ENCODE measurements at places on chromosomes 7 and 10.

GRCh38 chr7:38463277-38464225 lies 167.6 kb downstream of the AMPH start:
- peak; percentile 91 for DNase-seq

GRCh38 chr10:130708465-130709070 lies 572.4 kb downstream of the GLRX3 start:
- no peak for DNase-seq

DNA sequence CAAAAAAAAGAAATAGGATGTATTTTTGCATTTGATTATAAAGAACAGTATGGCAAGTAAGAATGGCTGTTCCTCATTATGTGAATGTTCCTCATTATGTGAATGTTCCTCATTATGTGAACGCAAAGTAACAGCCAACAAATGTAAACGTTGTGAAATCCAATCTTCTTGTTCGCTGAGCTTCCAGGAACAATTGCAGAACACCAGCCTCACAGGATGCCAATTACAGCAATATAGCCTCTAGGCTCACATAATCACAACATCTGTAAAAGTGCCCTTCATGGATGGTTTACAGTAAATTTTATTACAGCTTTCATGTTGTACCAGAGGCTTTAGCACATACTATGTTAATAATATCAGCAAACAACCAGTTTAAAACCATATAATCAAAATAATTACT lies 71.6 kb downstream of the THSD7A start:
- DNase-seq: no peak

GRCh38 chr10:67433276-67433675 lies 262.7 kb downstream of the CTNNA3 start:
- DNase-seq: no peak

DNA sequence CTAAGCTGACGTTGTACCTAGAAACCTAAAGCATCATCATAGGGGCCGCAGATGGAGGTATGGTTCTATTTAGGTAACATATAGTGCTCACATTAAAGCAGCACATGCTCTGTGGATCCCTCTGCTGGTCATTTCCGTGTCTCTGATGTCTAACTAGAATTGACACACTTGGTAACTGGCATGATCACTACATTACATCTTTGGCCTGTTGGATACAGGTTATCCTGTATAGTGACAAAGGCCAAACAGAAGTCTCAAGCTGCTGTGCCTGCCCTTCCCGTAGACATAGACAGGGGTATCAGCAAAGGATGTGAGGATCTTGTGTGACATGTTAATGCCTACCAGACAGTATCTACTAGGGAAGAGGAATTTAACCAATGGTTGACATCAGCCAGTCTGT lies 51.2 kb downstream of the KIF5B start:
- peak; percentile 32 for DNase-seq

DNA sequence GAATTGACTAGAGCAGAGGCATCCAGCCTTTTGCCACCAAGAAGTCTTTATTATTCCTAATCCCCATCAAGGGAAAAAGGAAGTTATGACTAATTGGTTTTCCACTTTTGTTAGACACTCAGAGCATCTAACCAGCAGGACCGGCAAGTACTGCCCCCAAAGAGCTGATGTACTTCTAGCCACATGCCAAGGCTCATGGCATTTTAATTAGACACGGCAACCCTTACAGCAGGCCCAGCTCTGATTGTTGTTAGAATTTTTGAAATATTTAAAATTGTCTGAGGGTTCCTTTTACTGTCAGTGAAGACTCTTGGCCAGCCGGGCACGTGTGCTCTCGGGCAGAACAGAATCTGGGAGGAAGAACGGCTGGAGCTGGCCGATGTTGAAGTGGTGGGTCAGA lies 114.8 kb downstream of the SPAG6 start:
- no peak for DNase-seq

- peak; percentile 14 for DNase-seq
Measured at GRCh38 chr10:115093776-115094408, 727 bp downstream of the ATRNL1 start.

GRCh38 chr10:13629116-13629515 lies 42.4 kb downstream of the PRPF18 start:
- no peak for DNase-seq

DNA sequence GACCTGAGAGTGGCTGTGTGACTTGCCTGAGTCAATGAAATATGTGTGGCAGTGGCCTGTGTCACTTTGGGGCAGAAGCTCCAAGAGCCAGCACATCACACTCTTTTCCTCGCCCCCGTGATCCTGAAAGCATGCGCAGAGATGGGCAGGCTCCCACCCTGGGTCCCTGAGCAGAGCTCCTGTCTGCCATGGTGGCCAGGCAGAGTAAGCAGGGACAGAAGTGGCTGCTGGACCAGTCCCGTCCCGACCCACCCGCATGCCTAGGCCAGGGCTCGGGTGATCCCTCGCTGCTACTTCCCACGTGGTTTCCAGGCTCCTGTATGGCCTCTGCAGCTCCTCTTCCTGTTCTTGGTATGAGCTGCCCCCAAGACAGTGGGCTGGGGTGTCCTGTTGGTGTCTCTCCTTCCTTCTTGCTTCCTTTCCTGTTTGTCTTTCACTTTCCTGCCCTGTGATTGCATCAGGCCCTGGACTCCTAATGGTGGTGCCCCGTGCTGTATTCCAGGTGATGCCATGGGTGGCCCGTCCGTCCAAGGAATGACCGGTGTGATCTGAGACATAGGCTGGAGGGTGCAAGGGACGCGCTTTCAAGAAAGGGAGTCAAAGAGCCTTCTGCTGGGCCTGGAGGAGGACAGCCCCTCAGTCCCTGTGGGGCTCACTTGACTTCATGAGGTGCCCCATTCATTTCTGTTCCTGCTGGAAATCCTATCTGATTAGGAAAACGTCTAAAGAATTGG lies 71.4 kb upstream of the SHH start:
- no peak for DNase-seq

DNA sequence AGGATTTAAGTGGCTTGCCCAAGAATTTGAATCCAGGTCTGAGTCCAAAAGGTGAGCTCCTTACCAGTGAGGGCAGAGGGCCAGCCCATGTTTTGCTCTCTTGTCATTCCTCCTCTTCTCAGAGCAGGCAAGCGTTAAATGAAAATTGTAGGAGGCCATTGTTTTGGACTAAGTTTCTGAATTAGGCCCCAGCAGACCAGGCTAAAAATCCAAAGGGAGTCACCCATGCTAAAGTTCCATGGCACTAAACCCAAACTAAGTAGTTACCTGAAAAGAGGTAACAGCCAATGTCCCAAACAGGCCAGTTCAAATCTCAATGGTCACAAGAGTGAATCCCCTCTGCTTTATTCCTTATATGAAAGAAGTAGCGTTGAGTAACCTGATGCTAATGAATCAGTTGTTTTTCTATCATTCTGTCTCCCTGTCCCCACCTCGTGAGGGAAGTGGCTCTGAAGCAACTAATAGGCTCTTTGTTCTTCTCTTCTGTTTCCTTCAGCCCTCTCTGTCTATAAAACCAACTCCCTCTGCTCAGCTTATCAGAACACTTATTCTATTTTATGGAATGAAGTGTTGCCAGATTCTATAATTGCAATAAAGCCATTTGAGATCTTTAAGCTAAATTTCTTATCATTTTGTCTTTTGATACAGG lies 17.5 kb upstream of the CDH23 start:
- no peak for DNase-seq

DNA sequence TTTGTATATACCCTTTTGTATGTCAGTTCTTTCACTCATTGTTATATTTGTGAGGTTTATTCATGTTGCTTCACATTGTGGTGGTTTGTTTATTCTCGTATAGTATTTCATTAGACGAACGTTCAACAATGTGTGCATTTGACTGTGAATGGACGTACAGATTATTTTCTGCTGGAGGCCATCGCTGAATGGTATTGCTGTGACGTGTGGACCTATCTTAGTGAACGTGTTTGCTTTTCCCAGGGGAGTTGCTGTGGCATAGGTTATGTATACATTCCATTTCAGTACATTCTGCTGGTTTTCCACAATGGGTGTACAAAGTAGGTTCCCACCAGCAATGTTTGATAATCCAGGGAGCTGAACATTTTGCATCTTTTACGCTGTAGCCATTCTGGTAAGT lies 31.1 kb upstream of the PLEKHS1 start:
- DNase-seq: no peak

DNA sequence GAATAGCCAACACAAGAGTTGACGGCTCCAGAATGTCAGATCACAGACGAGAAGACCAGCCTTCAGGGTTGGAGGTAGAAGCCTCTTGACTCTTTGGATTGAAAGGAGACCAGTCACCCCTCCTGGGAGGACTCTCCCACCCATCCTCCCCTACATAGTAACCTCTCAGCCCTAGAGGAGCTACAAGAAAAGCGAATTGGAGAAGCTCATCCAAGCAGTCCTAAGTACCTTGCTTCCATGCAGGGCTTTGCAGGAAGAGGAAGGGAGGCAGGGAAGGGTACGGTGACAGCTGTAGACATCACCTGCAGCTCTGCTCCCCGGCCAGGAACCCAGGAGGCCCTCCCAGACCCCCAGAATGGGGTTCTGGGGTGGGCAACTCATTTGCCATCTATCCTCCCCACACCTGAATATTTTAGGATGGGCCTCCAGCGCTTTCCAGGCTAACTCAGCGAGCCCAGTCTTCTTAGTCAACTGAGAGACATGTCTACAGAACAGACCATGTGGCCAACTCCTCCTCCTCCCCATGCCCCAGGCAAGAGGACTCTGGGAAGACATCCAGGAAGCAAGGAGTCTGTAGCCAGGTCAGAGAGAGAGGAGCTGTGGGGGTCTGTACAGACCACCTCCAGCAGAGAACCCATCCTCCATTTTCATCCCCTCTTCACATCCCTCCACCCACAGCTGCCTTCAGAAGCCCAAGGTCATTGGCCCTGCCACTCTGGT lies 55.6 kb upstream of the LBX1 start:
- DNase-seq: no peak

DNA sequence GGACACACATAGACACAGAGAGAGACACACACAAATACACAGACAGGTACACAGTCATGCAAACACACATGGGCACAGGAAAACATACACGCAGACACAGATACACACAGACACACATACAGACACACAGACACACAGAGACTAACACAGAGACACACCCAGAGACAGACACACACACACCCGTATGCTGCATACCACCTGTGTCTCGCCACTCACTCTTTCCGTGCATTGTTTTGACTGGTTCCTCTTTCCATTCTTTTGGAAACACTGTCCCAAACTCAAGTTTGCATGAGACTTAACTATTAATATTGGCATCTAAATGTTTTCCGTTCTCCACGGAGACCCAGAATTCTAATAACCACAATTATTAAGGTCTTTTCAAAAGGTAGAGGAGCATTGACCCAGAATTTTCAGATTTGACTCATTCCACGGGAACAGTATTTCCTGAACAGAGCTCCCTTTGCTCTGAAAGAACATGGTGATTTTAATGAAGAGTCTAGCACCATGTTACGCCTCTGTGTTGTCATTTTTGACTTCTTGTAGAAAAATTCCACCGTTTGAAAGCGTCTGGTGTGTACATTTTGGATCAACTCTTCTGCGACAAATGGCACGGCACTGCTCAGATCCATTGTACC lies 141.2 kb upstream of the RNF32 start:
- no peak for DNase-seq

DNA sequence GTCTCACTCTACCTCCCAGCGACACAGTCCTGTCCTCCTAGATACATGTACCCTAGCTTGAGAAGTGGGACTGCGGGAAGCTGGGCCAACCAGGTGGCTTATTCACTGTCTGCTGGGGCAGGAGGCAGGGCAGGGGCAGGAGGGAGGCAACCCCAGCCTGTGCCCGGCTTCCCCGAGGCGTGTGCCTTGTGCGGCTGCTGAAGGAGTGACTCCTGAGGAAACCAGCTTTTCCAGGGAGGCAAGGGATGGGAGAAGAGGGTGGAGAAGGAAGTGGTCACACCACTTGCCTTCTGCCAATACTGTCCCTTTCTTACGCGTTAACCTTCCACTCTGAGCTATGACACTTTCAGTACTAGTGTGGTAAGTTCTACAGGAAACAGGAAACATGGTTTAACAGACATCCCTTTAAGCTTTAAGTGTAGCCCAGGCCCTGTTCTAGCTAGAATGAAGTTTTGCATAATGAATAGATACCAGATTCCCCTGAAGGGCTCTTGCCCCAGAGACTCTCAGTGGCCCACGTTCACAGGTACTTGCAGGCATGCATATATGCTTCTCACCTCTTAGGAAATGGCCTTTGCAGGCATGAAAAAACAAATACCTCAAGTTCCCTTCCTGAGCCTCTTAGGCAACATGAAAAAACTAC lies 40.6 kb downstream of the SYPL1 start:
- DNase-seq: peak; percentile 42

- no peak for DNase-seq
Measured at GRCh38 chr7:138828302-138828701, 30.3 kb upstream of the ATP6V0A4 start.

DNA sequence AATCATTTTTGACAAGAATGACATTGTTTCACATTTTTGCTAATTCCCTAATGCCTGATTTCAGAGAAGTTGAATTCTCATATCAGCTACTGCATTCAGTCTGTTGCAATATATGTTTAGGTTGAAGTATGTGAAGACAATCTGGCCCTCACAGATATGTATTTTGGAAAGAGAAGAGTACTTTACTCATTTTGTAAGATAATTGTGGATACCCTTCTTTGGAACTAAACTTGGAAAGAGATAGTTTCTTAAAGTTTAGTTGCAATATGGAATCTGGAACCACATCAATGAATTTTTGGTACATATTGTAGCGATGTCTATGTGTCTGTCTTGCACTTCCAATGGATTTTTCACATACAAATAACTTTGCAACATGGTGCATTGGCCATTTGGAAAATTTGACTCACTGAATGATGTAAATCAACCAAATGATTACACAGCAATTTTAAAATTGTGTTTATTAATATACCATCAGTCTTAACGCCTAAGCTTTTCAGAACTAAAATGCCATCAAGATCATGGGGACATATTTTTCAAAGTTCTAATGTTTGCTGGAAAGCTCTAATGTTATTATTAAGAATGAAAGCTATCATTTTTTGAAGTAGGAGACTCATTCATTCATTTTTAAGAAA lies 39.3 kb upstream of the TMEM26 start:
- DNase-seq: no peak

DNA sequence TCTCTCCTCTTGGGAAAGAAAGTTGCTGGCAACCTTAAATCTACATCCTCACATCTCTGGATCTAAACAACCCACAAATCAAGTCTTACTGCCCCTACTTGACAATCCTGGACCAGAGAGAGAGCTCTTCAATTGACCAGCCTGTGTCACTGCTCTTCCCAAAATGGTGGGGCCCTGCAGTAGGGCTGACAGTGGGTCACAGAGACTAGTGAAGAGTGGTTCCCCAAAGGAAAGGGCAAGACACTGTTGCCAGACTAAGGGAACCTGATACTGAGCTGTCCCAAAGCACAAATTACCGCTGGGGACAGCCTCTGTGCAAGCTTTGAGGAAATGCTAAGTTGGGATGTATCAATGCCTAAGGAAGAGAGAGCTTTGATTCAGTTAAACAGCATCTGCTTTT lies 4.5 kb upstream of the GPRIN2 start:
- DNase-seq: no peak

DNA sequence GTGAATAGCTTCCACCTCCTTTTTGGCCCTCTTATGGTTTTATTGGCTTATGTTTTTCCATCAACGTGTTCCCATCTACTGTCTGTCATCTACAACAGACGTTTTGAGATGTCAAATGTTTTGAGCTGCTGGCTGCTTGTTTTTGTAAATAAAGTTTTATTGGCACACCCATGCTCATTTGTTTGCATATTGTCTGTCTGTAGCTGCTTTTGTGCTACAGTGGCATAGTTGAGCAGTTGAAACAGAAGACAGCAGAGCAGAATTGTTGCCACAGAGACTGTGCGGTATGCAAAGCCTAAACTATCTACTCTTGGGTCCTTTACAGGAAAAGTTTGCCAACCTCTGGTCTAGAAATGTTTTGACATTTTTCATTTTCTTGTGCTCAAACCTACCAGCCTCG lies 88.7 kb downstream of the VPS50 start:
- DNase-seq: no peak

- no peak for DNase-seq
Measured at GRCh38 chr10:3886191-3886590, 101.2 kb upstream of the KLF6 start.
